ENCODE measurements at places on chromosomes 6 and 20.
A peak's percentile ranks its signal among the peaks of the same experiment; 100 is the strongest.

DNA sequence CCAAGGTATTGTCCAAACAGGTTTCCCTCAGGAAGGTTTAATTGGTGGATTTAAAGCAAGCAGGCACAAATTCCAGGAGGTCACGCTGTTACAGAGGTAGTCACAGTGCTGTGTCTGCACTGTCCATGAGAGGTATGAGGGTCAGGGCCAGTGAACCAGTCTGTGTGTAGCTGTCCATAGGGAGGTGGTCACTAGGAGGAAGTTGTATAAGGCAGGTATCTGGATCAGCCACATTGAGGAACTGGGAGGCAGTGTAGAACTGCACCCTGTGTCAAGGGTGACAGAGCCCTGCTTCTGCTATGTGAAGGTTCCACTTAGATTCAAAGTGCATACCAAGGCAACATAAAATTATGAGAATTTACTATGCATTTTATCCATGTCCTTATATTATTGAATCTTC, 73.3 kb downstream of the MAP3K4 start:
- no peak for DNase-seq

- DNase-seq: no peak
Observed at GRCh38 chr6:36326356-36326995, 10.2 kb downstream of the BNIP5 start.

GRCh38 chr6:112237066-112237465, 17.3 kb downstream of the LAMA4 start:
- DNase-seq: no peak

DNA sequence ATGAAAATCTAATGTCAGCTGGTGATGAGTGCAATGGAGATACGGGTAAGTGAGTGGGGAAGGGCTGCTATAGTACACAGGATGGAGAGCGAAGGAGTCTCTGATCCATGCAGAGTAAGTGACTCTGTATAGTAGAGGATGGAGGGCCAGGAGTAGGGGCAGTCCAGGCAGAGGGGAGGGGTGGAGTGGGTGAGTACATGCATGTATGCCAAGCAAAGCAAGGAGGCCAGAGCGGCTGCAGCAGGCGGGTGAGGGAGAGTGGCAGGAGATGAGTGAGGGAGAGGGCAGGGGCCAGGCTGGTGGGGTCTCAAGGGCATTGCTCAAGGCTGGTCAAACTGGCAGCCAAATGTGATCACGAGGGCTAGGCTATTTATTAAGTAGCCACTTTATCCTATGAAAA, 94.0 kb downstream of the PREP start:
- no peak for DNase-seq

DNA sequence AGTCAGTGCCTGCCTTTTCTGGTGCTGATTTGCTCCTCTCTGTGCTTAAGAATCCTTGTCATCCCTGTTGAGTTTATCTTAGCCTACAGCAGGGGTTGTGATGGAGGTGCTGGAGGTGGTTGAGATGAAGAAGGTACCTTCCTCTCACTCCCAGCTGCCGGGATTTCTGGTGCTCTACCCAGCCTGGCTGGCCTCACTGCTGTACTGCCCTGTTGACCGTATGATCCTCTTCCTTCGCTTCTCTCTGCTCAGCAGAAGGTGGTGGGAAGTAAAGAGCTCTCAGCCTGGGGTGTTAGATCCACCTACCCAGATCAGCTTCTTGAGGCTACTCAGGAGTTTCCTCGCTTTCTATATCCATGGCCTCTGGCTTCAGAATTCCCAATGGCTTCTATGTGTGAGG, 101.0 kb upstream of the NXT1 start:
- no peak for DNase-seq

- no peak for DNase-seq
Observed at GRCh38 chr20:51529758-51530157, 12.8 kb downstream of the NFATC2 start.

DNA sequence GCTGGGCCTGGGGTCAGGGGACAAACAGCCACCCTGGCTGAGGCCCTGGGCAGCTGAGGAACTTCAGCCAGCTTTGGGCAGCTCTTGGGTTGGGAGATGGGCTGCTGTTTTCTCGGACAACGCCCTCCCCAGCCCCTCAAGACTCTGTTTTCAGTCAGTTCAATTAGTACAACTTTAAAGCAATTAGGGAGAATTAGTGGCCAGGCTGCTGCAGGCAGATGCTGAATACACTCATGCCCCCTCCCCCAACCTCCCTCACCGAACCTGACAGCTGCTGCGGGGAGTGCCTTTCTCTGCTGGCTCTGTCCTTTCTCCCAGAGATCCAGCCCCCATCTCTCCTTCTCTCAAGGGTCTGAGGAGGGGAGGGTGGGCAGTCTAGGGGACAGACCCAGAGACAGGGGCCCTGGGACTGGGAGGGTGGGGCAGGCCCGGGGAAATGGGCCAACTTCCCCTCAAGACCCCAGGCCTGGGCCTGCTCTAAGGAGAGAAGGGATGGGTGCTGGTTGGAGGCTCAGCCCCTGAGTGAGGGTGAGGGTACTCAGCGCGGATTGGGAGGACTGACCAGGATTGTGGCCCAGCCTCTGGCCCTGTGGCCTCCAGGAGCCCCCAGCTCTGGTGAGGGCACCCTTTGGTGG, 17.8 kb upstream of the MYT1 start:
- no peak for DNase-seq

- no peak for DNase-seq
Observed at GRCh38 chr20:41178495-41178894, 41.2 kb downstream of the PLCG1 start.

GRCh38 chr20:14866841-14867514, 529.6 kb upstream of the FLRT3 start:
- no peak for DNase-seq

GRCh38 chr6:162675503-162675902, 52.1 kb downstream of the PRKN start:
- DNase-seq: no peak

DNA sequence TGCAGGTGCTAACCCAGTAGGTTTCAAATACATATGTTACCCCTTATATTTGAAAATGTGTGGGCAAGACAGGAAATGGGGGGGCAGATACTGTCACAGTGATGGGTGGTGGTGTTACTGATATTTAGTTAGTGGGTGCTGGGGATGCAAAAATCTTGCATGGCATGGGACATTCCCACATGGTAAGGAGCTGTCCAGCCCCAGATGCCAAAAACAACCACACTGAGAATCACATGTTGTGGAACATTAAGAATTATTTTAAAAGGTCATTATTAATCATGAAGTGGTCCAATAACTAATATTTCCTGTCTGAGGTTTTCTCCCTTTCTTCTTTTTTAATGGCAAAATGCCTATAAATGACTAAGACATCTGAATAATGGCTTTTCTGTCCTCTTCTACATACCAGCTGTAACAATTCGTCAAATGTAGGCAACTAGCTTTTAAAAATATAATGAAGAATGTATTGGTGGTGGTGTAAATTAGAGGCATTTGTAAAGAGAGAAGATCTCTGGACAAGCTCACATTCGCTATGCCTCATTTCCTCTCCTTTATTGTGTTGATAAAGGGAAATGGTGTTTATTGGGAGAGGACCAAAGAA, 57.3 kb upstream of the SLC35B3 start:
- DNase-seq: no peak

- no peak for DNase-seq
Observed at GRCh38 chr6:142162780-142163179, 15.7 kb downstream of the VTA1 start.

DNA sequence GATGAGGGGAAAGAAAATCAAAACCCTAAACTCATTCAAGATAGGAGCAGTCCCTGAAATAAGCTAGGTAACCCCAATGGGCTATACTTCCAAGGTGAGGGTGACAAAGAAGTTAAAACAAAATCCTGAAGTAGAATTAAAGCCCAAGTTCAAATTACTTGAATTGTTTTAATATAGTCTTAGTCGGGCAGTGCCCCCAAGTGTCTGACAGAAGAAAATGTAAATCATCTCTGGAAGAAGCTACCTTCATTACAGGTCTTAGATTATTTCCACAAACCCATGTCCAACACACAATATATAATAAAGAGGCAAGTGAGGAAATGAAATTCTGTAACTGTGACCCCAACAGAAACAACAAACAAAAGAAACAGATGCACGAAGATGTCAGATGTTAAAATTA, 36.8 kb upstream of the L3MBTL3 start:
- DNase-seq: peak; percentile 5

DNA sequence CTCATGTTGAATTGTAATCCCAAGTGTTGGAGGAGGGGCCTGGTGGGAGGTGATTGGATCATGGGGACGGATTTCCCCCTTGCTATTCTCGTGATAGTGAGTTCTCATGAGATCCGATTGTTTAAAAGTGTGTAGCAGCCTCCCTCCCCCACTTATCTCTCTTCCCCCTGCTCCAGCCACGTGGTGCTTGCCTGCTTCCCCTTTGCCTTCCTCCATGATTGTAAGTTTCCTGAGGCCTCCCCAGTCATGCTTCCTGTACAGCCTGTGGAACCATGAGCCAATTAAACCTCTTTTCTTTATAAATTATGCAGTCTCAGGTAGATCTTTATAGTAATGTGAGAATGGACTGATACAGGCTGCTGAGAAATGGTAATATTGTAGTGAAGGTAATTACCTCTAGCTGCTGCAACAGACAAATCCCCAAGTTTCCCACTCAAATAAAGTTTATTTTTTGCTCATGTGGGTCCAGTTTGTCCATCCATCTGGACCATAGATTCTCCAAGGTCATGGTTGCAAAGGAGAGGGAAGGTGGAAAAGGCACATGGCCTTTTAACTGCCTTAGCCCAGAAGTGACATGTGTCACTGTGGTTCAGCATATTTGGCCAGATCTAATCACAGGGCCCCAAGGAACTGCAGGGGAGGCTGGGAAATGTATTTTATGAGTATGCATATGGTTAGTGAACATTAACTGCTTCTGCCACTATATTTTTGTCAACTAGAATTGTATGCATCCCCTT, 89.2 kb downstream of the TRMT11 start:
- DNase-seq: peak; percentile 27

- DNase-seq: no peak
Observed at GRCh38 chr6:90557006-90557405, 29.9 kb downstream of the MAP3K7 start.
